Stimulated activated CD4-positive, alpha-beta T cell treated with anti-CD3 and anti-CD28 coated beads, Interleukin-1b, Interleukin-23, amount 100 ng/mL, for 1 hour (primary cell): ENCODE measurements at places on chromosomes 3 and 15.

DNA sequence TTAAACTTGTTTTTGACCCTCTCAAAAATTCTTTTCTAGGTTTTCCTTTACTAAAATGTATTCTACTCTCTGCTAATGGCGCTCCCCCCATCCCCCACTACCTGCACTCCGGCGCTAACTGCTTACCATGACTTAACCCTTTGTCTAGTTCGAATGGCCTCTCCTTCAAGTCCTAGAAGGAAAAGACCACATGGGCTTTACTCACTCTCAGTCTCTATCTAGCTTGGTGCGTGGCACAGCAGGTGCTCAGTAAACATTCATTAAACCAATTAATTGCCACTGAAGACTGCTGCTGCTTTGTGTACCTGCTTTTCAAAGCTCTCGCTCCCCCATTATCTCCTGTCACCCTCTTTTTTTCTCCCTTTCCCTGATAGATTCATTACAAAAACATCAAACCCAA, 457.7 kb upstream of the THRB start:
- no peak for DNase-seq

- no peak for DNase-seq
These were observed at the start of gene CHL1 for GRCh38 chr3:196311-197148. CHL1 (plus strand) TSS chr3:196763; CDS start chr3:319777, 123,014 bp downstream.

GRCh38 chr15:78023865-78024518, 53.5 kb downstream of the TBC1D2B start:
- DNase-seq = no peak

- DNase-seq = no peak
These were observed 10.6 kb upstream of the BTBD1 start for GRCh38 chr15:83077491-83078230.

DNA sequence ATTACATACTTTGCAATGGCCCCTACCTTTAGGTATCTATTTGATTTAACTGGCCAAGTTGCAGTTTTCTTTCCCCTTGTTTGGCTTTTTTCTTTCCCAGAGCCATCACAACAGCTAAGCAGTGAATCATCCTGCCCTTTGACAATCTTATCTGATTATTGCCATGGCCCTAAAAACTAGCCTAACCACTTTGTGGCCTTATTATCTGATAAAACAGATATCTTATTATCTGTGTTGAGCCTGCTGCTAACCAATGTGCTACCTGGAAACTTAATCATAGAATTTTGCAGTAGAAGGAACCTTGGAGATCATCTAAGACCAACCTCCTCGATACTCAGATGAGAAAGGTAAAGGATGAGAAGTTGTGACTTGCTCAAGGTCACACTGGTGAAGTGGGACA, 37.1 kb downstream of the EIF4E3 start:
- DNase-seq = no peak

GRCh38 chr15:72685301-72685924, 569 bp downstream of the HIGD2B start:
- no peak for DNase-seq
